ENCODE measurements at places on chromosomes 13 and 19.
A peak's percentile ranks its signal among the peaks of the same experiment; 100 is the strongest.

- DNase-seq = no peak
Measured at GRCh38 chr13:37413161-37413560, 185.4 kb downstream of the POSTN start.

DNA sequence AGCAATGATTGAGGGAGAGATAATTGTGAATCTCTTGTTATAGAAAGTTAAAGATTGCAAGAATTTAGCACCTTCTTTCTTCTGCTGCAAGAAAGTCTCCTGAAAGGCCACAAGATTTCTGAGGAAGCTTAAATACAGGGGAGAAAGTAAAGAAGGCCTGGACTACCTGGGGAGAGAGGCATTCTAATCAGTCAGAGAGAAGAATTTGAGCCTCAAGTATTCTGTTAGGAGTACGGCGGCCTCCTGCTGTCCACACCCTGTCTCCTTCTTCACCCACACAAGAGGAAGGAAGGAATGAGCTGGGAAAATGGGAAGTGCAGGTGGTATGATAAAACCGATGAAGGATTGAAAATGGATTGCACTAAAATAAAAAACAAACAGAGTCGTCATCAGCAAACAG lies 474.7 kb downstream of the DIAPH3 start:
- no peak for DNase-seq

DNA sequence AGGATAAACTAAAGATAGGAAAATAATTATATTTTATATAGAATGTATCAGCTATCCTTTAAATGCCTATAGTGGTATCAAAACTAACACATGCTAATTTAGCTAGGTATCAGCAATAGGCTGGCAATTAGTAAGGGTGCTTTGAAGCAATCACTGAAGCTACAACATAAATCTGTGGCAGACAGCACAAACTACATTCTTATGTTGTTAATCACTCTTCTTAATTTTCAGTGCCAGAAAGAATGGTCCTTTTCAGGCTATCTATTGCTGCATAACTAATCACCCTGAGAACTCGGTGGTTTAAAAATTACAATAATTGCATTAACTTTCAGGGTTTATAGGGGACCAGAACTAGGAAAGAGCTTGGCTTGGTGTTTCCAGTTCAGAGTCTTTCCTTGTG lies 963.1 kb downstream of the EFNB2 start:
- DNase-seq = no peak

DNA sequence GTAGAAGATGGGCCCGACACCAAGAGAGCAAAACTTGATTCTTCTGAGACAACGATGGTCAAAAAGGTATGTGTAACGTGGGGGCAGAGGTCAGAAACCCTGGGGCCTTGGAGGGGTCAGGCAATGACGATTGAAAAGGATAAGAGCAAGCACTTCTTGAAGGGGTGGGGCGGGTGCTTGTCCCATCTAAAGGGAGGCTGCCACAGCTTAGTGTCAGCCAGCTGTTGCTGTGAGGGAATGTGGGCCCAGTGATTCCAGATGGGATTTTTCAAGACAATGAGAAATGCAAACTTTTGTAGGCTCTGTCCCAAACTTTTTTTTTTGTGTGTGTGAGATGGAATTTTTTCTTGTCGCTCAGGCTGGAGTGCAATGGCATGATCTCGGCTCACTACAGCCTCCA lies 24.5 kb downstream of the SAE1 start:
- DNase-seq = no peak

DNA sequence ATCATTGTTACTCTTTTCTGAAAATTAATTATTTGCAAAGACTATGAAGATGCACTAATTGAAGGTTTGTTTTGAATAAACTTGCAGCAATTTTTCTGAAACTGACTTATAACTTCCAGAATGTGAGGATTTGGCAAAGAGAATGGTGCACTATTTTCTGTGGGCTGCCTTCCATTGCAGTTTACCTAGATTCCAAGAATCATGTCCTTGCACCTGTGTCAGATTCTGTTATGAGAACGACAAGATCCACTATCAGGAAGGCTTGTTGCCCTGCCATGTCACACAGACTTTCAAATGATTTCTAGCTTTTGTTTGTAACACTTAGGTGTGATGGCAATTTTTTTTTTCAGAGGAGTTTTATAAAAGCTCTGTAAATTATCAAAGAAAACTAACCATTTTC lies 5.6 kb upstream of the SLAIN1 start:
- DNase-seq = no peak

- no peak for DNase-seq
Measured at GRCh38 chr13:43307921-43308433, 284.6 kb downstream of the DNAJC15 start.

DNA sequence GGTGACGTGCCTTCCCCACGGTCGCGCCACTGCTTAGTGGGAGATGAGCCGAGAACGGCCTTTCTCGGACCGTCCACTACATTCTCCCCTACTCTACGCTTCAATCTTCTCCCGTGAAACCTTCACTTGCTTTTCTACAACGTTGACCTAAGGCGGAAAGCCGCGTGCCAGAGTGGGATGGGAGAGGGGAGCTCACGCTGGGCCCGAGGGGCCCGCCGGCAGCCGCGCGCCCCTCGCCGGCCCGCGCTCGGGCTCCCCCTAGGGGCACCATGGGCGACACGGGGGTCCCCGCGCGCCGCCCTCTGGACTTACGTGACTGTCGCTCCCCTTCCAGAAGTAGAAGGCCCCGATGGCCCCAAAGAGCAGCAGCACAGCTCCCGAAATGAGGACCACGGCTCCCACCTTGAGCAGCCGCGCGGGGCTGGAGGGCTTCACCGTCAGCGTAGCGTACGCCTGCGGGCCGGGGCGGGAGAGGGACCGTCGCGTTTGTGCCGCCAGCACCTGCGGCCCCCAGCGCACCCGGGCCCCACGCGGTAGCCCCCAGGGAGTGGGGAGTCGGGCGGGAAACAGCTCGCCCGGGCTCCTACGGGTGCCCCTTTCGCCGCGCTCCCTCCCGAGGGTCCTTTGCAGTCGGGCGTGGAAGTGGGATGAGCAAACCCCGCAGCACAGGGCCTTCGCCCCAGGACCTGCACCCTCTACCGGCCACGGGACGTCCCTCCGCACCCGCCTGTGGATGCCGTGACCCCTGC lies 727 bp downstream of the CNMD start:
- DNase-seq = peak; percentile 20

DNA sequence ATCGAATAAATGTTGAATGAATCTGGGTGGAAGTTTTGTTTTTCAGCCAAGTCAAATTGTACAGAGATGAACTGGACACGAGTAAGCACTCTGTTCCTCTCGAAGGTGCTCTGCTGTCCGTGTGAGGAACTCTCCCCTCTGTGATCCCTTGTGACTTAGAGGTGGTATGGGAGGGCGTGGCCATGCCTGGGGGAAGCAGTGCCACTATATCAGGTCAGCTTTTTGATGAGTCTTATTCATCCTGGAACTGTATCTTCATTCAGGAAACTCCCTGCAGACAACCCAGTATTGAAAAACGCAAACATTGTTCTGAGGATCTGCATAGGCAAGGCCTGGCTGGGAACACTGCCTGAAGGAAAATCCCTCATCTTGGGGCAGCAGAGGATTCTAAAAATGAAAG lies 45.7 kb upstream of the FLT1 start:
- DNase-seq = no peak

DNA sequence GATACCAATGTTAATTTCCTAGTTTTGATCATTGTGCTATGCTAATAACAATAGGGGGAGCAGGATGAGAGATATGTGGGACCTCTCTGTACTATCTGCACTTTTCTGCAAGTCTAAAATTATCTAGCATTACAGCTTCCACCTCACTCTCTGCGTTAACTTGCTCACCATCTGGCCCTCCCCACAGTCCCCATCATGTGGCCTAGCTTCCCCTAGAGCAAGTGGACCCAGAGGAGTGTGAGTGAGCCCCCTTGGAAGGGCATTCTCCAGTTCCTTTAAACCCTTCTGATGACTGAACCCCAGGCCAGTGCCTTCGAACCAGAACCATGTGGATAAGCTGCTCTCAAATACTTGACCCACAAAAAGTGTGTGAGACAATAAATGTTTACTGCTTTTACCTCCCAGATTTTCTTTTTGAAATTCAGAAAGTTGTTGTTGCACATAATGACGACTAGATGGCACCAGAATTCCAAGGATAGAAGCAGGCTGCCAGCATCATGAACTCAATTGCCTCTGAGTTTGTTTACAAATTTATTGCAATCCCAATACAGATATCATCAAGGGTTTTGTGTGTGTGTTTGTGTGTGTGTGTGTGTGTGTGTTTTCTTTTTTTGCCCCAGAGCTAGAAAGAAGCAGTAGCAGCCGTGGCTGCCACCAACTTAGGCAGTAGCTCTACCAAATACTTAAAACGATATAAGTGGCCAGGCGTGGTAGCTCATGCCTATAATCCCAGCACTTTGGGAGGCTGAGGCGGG lies 49.0 kb upstream of the ZNF780A start:
- DNase-seq = no peak

Measured in activated CD8-positive, alpha-beta memory T cell treated with anti-CD3 and anti-CD28 coated beads for 1 hour (primary cell).